ENCODE measurements at places on chromosomes 16 and 17. TPM values are rescaled to one million over a fixed set of nuclear protein-coding genes. Genes with fewer than 3 reads are reported as not detected.

NTN3 gene
- 2.1 TPM for total RNA-seq

FN3K gene
- 20.5 TPM for total RNA-seq

- no peak for DNase-seq
Measured at GRCh38 chr16:51723036-51723724, 572.1 kb upstream of the SALL1 start.

DNA sequence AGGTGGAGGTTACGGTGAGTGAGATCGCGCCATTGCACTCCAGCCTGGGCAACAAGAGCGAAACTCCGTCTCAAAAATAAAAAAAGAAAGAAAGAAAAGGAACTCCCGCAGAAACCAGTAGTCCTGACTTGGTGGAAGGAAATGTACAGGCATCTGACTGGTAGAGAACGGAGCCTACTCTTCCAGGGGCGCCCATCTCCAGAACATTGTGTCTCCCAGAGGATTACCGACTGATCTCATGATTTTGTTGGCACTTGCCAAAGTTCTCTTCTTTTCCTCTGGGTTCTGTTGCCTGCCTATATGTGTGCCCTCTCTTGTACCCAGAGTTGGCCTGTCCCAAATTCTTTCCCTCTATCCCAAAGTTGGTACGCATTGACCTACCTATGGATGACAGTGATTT is 24.2 kb downstream of the DDX19A start:
- no peak for DNase-seq

GRCh38 chr16:66851166-66851964 is 7.2 kb downstream of the CA7 start:
- DNase-seq = peak; percentile 53
